Fibroblast of mammary gland (primary cell): ENCODE measurements at places on chromosomes 12 and 14.
A peak's percentile ranks its signal among the peaks of the same experiment; 100 is the strongest.

DNA sequence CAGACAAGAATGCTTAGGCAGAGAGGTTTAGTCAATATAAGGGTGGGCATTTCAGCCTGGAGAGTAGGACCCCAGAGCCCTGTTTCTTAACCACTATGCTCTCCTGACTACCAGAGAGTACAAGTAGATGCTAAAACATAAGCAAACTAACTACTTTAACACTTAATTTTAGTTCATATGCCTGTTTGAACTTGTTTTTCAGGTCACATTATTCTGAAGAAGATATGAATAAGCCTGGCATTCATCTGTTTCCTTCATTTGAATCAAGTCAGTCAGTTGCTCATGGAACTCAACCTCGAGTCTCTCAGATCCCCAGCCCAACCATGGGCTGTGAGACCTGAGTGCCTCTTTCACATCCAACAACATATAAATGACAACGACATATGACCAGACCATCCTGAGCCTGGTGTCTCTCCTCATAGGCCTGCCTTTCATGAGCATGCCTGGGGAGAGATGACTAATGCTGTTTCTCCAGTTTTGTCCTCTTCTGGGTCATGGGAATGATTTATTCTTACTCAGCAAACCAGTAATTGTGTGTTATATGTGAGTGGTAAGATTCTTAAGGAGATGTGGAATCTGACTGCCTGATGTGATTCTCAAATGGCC, 251.1 kb upstream of the BTG1 start:
- DNase-seq: peak; percentile 90

DNA sequence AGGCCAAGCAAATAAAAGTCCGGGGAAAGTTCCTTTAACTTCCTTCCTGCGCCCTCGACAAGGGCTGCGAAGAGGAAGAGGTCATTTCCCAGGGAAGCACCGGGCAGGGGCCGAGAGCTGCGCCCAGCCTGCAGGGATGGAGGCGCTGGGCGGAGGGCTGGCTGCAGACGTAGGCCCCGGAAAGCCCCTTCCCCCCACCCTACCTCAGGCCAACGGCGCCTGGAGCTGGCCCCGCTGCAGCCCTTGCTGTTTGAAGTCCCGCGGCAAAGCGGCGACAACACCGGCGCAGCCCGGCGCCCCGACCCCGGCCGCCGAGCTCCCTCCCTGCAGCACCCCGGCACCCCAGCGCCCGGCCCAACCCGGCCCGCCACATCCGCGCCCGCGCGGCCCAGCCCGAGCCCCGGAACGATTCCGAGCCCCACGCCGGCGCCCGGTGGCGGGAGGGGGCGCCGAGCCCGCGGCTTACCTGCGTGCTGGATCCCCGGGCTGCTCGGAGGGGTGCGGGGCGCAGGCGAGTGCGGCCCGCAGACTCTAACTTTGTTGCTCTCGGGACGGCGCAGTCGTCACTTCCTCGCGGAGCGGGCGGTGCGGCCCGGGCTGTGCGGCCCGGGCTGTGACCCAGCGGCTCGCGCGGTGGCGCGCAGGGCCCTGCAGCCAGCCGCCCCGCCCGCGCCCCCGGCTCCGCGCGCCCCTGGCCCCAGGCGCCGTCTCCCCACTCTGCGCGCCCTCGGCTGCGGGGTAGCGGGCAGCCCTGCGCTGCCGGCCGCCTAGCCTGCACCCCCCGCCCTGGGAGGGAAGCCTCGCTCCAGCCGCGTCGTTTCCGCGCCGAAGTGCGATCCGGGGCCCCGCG, 64.8 kb upstream of the PTGR2 start:
- peak; percentile 28 for DNase-seq

- DNase-seq: peak; percentile 73
These were observed 15.4 kb upstream of the NIN start for GRCh38 chr14:50846226-50846880.

- DNase-seq: no peak
These were observed 464.8 kb downstream of the RAD51B start for GRCh38 chr14:68284333-68284732.

- no peak for DNase-seq
These were observed 13.7 kb downstream of the APPL2 start for GRCh38 chr12:105222284-105222655.

- DNase-seq: no peak
These were observed 130.0 kb downstream of the TSPAN9 start for GRCh38 chr12:3207175-3207574.

DNA sequence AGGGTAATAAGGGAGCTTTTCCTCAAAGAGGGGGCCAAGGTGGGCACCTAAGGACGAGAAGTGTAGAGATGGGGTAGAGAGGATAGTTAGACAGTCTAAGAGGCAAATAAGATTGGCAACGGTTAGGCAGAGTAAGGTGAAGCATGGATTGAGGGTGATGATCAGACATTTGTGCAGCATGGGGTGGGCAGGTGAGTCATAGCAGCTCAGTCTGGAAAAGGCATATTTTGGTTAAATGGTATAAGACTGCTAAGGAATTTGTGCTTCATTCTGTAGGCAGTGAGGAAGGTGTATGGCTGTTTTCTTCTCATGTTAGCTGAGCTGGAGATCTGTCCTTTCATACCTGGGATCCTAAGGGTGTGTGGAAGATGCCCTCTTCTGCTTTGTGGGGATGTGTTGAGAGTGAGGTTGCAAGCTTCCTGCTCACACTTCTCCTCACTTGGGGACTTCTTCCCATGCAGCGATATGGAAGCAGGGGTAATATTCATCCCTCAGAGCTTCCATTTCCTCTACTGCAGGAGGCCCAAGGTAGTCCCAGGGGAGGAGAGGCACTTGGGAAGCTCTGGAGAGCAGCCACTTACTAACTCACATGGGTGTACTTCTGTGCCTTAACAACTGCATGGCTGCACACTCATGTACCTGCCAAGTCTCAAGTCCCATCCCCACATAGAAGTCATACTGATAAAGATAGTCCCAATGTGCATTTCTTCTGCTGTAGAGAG, 28.9 kb downstream of the GSG1 start:
- DNase-seq: no peak

DNA sequence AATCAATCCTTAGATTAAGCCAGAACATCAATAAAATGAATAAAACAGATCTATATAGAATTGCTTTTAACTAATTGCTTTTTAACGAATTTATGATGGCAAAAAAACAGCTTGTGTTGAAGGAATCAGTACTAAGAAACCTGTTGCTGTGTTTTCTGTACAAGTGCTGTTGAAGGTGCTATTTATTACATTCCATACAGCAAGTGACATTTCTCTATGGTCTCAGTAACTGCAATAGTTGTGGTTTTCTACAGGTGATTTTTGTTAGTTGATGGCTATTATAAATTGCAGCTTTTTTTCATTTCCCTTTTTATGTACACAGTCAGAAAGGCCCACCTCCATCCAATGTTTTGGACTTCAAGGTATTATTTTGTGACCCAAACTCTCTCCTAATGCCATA, 56.6 kb downstream of the SLC2A13 start:
- no peak for DNase-seq

- peak; percentile 14 for DNase-seq
These were observed 154.4 kb downstream of the CALM1 start for GRCh38 chr14:90551070-90551704.

DNA sequence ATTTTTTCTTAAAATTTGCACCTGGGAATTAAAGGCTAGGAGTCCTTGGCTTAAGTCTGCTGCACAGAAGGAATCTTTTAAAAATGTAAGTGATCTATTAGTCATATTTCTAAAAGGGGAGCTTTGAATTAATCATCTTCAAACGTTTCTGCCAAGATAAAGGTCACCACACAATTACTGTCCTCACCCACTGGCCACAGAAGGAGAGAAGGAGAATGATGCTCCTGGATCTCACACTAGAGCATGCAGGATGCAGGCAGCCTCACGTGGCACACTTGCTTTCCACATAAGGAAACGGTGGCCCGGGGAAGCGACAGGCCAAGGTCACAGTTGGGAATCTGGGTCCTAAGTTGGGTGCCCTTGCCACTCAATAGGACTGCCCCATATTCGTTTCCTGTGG, 16.9 kb downstream of the PLEKHG7 start:
- DNase-seq: peak; percentile 76

DNA sequence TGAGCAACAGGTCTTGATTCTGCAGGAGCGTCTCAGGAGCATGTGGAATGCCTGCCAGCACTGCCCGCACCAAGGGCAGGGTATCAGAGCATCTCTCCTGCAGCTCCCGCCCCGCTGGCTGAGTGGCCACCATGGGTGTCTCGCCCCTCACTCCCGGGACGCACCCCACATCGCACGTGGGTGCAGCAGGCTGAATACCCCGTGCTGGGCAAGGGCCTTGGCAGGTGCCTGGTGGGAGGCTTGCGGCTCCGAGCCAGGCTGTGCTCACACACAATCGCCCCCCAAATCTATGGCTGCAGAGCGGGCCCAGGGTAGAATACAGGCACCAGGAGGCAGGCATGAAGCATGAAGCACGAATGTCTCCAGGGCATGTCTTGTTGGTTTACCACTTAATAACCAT, 103.9 kb upstream of the TMEM132D start:
- no peak for DNase-seq

GRCh38 chr12:27148373-27148772, 66.0 kb upstream of the C12orf71 start:
- DNase-seq: no peak

DNA sequence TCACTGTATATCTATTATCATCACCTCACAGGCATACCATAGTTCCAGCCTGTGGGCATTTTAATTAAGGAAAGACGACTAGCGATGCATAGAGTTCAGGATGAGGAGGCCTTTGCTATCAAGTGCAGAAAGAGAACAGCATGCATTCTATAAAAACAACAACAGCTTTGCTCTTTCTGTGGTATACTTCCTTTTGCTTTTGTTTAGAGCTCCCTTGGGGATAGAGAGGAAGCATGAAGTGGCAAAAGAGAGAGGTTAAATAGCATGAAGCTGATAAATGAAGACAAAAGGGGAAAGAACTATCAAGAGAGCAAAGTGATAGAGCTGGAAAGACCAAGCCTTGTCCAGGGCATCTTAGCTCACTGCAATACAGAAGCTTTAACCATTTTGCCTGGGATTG, 23.5 kb downstream of the IFNG-AS1 start:
- peak; percentile 46 for DNase-seq

DNA sequence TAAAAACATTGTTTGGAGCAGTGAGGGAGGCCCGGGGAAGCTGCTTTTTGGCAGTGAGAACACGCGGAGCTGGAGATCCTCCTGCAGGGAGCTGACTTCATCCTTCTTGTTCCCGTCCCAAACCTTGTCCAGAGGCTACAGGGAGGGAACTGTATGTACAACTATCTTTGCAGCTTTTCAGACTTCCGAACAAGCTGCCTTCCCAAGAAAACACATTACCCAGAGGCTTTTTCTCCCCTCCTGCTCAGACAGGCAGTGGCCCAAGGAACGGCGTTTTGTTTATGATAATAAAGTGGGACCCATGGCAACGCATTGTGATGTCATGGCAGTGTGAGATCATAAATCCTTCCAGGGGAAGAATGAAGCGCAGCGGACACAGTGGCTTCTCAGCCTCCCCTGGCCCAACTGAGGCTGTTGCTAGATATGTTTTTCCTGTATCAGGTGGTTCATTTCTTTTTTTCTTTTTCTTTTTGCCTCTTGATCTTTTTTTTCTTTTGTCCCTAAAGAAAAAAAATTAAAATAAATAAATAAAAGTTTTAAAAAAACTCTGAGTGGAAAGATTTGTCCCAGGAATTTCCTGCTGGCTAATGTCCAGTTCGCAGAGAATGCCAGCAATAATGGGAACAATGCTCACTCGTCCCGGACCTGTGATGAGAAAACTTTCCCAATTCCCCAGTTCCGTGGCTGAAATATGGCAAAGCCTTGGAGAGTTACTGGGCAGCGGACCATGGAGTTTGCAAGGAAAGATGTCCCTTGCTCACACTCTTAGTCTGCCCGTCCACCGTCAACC, 103.4 kb upstream of the MAP1LC3B2 start:
- peak; percentile 98 for DNase-seq

DNA sequence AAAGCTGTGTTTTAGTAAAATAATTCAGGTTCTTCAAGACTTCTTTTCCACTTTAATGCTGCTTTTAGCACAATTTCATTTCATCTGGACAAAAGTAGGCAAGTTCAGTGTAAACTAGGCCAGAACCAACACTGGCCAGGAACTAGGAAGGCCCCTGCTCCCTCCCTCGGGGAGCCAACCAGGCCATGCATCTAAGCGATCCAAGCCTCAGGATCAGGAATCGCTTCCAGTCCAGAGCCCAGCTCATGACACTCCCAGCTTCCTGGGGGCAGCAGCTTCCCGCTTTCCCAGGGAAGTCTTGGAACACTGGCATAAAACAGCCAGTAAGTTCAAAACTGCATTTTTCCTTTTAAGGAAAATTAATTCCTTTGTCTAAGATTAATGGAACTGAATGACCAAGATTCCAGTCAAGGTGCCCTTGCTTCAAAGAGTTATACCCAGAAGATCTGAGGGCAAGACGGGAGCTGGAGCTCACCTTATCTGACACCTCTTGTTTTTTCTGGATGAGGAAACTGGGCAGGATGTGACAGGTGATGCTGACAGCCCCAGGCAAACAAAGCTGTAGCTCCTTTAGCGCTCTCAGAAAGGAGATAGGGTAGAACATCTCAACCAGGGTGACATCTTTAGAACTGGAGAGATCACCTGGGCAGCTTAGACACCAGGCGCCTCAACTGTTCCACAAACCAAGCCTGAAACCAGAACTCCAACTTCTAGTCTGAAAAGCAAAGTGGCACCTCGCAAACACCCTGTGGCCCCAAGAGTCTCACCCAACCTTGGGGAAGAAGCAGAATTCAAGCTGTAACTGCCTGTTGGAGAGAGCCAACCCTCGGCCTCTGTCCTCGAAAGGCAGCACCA, 61.4 kb upstream of the PNMA1 start:
- DNase-seq: no peak

GRCh38 chr14:52023518-52023917, 34.2 kb downstream of the RTRAF start:
- DNase-seq: peak; percentile 94

DNA sequence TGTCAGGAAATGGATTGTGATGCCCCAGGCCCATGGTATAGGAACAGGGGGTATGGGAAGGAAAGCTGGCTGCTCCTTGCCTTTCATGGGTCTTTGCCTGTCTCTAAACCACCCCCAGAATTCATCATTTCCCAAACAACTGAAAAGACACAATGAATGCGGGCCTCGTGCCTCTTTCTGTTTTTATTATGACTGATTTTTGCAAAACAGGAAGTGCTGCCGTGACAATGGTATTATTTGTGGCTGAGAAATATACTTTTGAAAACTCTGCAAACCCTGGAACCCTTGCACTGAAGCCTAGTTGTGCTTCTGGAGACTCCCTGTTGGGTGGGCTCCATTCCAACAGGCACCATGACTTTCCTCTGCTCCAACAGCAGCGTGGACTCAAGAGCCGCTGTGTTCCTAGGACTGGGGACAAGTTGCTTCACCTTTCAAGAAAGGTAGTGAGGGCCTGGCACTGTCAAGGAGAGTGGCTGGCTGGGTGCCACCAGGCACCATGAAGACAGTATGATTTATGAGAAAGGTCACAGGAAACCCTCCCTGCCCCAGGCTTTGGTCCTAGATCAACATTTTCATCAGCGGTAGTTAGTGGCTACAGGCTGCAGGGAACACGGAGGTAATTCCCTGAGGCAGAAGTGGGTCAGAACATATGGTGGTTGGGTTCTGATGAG, 4.8 kb upstream of the DGLUCY start:
- no peak for DNase-seq

- DNase-seq: peak; percentile 100
These were observed 104.5 kb upstream of the FRMD6 start for GRCh38 chr14:51547260-51547659.

GRCh38 chr12:95721320-95721719, 69.2 kb downstream of the NTN4 start:
- no peak for DNase-seq
